ENCODE measurements at places on chromosomes 5 and 9.

- no peak for DNase-seq
Observed at GRCh38 chr5:1129711-1130055, 17.8 kb upstream of the SLC12A7 start.

GRCh38 chr9:137582286-137582860 lies 3.6 kb upstream of the DPH7 start:
- DNase-seq: no peak

GRCh38 chr5:11400316-11400715 lies 503.9 kb downstream of the CTNND2 start:
- no peak for DNase-seq

GRCh38 chr5:115623658-115624057 lies 2.2 kb downstream of the TMED7 start:
- no peak for DNase-seq

- DNase-seq: no peak
Observed at GRCh38 chr5:61623401-61624069, 291.5 kb downstream of the ZSWIM6 start.

GRCh38 chr9:123551734-123552133 lies 195.7 kb downstream of the CRB2 start:
- no peak for DNase-seq

- DNase-seq: peak; percentile 47
Observed at GRCh38 chr9:4298255-4299004, 1.4 kb downstream of the GLIS3 start.

- no peak for DNase-seq
Observed at GRCh38 chr9:129732946-129733631, 19.8 kb downstream of the PTGES start.

Measured in right lung (tissue), 10 donors.